Aorta (tissue), 5 donors: ENCODE measurements at places on chromosomes 4 and X. TPM values are rescaled to one million over a fixed set of nuclear protein-coding genes. Genes with fewer than 3 reads are reported as not detected.

Gene HSFX1
- total RNA-seq = 3.5 TPM

Gene CPLX1
- total RNA-seq = 5.2 TPM

GRCh38 chr4:7024336-7024890 lies 18.8 kb upstream of the TADA2B start:
- H3K36me3 ChIP-seq = peaks cover 4% of the 10 kb centered on the region
- peak; percentile 55 for DNase-seq
- H3K27ac ChIP-seq = no peak overlapping the region
- H3K4me1 ChIP-seq = no peaks in the 10 kb centered on the region

Gene BEX4
- total RNA-seq = 30.6 TPM

GRCh38 chr4:177555007-177555574 lies 112.9 kb upstream of the AGA start:
- no peak for DNase-seq
- no peak overlapping the region for H3K4me3 ChIP-seq
- H3K4me1 ChIP-seq = no peaks in the 10 kb centered on the region
- H3K27me3 ChIP-seq = no peaks in the 10 kb centered on the region
- no peaks in the 10 kb centered on the region for H3K36me3 ChIP-seq

- no peak overlapping the region for H3K4me3 ChIP-seq
- no peaks in the 10 kb centered on the region for H3K36me3 ChIP-seq
- no peaks in the 10 kb centered on the region for H3K27me3 ChIP-seq
Measured at GRCh38 chrX:14902537-14902936, 29.3 kb downstream of the MOSPD2 start.

DNA sequence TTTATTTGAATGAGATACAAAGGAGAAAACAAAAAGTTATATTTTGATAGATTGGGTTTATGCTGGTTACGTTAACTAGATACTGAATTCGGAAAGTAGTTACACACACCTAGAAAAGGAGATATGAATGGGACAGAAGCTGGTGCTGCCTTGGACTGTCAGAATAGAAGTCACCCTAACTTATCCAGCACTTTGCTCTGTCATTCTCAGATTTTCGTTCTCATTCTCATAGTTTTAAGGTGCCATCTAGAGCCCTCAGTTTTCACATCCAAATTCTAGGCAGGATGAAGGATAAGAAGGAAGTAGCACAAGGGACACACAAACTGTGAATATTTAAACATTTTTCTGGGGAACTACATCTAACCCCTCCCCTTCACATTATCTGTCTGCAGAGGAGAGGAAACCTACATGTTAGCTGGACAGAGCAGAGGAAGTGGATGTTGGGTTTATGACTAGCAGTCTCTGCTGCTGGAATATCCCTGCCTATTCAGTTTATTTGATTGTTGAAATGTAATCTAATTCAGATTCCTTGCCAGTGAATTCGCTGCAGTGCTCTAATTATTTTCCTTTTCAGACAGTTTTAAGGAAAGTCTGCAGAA lies 521.9 kb downstream of the FAT4 start:
- DNase-seq = no peak
- H3K4me1 ChIP-seq = no peaks in the 10 kb centered on the region
- H3K27ac ChIP-seq = no peak overlapping the region
- no peak overlapping the region for H3K4me3 ChIP-seq
- H3K36me3 ChIP-seq = no peaks in the 10 kb centered on the region
- no peaks in the 10 kb centered on the region for H3K27me3 ChIP-seq

DNA sequence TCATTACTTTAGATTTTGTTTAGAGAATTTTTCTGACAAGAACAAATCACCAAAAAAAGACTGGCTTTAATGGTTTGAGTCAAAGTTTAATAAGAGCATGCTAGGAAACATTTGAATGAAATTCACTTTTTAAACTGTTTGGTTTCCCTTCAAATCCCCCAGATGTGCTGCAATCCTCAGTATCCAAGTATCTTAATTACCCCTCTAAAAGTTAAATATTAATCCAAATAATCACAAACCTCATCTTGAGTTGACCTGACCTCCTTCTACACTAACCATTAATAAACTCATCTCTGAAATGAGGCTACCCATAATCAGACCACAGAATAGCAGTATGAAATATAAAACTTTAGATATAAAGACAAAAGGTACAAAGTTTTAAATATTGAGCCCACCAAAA lies 10.1 kb downstream of the DHX15 start:
- H3K27me3 ChIP-seq = no peaks in the 10 kb centered on the region
- peaks cover 4% of the 10 kb centered on the region for H3K4me1 ChIP-seq
- H3K4me3 ChIP-seq = no peak overlapping the region
- H3K36me3 ChIP-seq = no peaks in the 10 kb centered on the region

- H3K4me3 ChIP-seq = no peak overlapping the region
- DNase-seq = no peak
- H3K27ac ChIP-seq = no peak overlapping the region
Measured at GRCh38 chr4:125527681-125528080, 212.9 kb downstream of the FAT4 start.

DNA sequence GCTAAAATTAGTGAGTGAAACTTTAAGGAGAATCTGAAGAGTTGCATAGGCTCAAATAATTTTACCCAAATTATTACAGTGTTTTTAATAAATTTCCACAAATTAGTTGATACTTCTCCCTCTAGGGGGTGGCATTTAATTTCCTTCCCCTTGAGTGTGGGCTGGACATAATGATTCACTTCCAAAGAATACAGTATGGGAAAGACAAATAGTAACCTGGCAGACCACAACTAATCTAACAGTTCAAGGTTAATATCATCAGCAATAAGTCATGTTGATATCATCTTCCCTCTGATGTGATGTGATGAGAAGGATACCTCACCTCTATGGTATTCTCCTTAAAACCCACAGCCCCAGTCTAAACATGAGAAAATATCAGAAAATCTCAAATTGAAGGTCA lies 15.5 kb downstream of the PFKFB1 start:
- H3K27ac ChIP-seq = no peak overlapping the region
- no peaks in the 10 kb centered on the region for H3K36me3 ChIP-seq
- no peak overlapping the region for H3K4me3 ChIP-seq
- H3K4me1 ChIP-seq = no peaks in the 10 kb centered on the region

Gene CLGN
- total RNA-seq = 0.21 TPM

DNA sequence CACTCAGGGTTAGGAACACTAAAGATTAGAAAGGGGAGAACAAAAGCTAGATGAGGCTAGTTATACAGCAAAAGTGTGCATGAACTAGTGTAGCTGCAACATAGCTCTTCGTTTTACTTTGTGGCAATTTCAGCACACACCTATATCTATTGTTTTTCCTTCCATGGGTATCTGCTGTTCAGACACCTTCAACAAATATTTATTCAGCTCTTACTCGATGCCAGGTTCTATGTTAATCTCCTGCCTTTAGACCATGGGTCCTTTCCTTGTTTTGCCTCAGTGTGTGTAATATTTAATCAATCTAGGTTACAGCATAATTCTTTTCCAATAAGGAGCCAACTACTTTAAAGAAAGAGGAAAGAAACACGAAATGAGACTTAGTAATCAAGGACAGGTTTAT lies 10.4 kb upstream of the FAM9A start:
- H3K27me3 ChIP-seq = no peaks in the 10 kb centered on the region
- no peak overlapping the region for H3K27ac ChIP-seq
- DNase-seq = no peak
- H3K4me1 ChIP-seq = no peaks in the 10 kb centered on the region
- no peak overlapping the region for H3K4me3 ChIP-seq

Gene SLITRK2
- total RNA-seq = 0.88 TPM

DNA sequence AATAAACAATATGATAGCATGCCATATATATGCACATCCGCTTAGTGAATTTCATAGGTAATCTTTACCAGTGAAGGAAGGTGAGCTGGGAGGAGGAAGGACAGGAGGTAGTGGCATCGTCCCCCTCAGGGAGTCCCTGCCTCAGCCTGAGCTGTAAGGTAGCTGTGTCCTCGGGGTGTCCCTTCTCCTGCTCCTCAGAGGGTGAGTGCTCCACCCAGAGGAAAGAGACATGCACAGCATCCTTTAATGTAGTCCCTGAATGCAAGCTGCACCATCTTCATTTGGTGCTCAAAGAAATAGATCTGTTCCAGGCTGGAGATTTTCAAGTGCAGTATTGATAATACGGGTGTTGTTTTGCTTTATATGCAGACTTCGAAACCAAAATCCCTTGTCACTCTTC lies 330.4 kb upstream of the SFRP2 start:
- no peak for DNase-seq
- H3K4me3 ChIP-seq = no peak overlapping the region
- H3K36me3 ChIP-seq = no peaks in the 10 kb centered on the region

DNA sequence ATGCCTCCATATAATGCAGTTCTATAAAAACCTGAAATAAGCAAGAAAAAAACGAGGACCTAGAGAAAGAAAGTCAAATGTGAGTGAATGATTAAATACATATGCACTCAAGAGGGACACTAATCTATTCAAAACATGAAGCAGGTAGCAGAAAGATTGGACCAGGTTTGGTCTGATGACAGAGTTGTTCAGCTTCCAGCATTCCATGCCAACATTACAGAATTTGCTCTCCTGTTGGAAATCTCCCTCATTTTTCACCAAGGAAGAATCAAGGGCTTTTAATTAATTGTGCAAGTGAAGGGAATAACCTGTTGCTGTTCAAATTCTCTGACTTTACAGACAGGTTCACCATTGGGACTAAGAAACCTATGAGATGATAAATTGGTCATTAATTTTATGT lies 379.0 kb upstream of the RASGEF1B start:
- no peak overlapping the region for H3K4me3 ChIP-seq
- H3K36me3 ChIP-seq = no peaks in the 10 kb centered on the region
- H3K27ac ChIP-seq = no peak overlapping the region
- no peaks in the 10 kb centered on the region for H3K4me1 ChIP-seq
- DNase-seq = no peak
- no peaks in the 10 kb centered on the region for H3K27me3 ChIP-seq

Gene TCP11X2
- total RNA-seq = not detected

DNA sequence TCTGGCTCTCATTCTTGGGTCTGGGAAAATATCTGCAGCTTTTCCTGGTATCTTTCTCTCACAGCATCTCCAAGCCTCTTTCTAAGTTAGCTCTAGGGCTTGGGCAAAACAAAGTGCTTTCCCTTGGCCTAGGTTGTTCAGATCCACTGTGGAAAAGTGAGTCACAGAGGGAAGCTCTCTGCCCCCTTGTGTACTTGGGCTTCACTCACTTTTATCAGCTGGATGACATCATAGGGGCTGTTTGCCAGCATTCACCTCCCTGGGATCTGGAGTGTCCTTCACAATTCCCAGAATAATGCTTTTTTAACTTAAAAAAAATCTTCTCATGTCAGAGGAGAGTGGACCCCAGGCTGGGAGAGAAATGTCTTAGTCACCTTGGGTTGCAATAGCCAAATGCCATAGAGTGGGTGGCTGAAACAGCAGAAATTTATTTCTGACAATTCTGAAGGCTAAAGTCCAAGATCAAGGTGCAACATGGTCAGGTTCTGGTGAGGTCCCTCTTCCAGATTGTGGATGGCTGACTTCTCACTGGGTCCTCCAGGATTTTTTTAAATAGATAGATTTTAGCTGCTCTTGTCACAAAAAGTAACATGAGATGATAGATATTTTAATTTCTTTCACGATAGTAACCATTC lies 247.8 kb downstream of the SH2D1A start:
- H3K4me1 ChIP-seq = no peaks in the 10 kb centered on the region
- no peak overlapping the region for H3K27ac ChIP-seq
- no peaks in the 10 kb centered on the region for H3K36me3 ChIP-seq
- H3K27me3 ChIP-seq = no peaks in the 10 kb centered on the region

- H3K27me3 ChIP-seq = no peaks in the 10 kb centered on the region
- H3K4me1 ChIP-seq = no peaks in the 10 kb centered on the region
- H3K36me3 ChIP-seq = no peaks in the 10 kb centered on the region
- peak; percentile 43 for DNase-seq
Measured at GRCh38 chr4:110475881-110476818, at the start of gene ENPEP. Gene ENPEP, plus strand, starts transcription at chr4:110476155. Its CDS starts 260 bp downstream, at chr4:110476415.

Gene CCDC160
- not detected for total RNA-seq

GRCh38 chr4:141705048-141705746 lies 68.8 kb downstream of the IL15 start:
- H3K4me1 ChIP-seq = no peaks in the 10 kb centered on the region
- no peaks in the 10 kb centered on the region for H3K36me3 ChIP-seq
- DNase-seq = no peak

DNA sequence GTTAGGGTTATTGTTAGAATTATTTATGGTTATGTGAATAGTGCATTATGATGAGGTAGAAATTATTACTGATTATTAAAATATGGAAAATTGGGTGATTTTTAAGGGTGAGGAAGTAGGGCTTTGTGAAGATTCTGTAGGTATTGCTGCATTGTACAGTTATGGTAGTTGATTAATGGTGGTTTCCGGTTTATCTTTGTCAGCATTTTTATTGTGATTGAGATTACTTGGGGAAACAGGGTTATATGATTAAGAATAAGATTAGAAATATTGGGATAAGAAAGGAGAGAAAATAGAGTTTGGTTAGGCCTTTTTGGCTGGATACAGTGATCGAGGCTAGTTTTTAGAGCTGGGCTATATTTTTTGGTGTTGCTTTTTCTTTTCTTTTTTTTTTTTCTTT lies 8.6 kb upstream of the IGBP1 start:
- H3K27me3 ChIP-seq = no peaks in the 10 kb centered on the region
- DNase-seq = no peak
- H3K4me3 ChIP-seq = no peak overlapping the region
- H3K36me3 ChIP-seq = no peaks in the 10 kb centered on the region
- no peak overlapping the region for H3K27ac ChIP-seq

DNA sequence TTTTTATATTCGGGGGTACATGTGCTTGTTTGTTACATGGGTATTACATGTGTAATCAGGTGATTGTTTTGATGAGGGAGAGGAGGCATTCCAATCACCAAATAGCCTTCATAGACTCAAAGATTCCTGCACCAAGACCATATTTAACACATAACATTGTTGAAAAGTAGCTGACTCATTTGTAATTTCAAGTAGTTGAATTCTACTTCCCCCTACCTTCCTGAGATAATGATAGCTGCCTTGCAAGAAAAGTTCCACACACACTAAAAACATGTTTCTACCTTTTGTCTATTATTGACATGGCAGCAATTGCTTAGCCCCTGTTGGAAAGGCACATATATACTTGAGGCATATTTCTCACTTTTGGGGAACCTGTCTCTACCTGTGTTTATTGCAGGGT lies 16.1 kb downstream of the PGAM4 start:
- H3K4me1 ChIP-seq = peaks cover 5% of the 10 kb centered on the region
- DNase-seq = no peak
- H3K36me3 ChIP-seq = no peaks in the 10 kb centered on the region
- no peak overlapping the region for H3K27ac ChIP-seq
- no peak overlapping the region for H3K4me3 ChIP-seq

DNA sequence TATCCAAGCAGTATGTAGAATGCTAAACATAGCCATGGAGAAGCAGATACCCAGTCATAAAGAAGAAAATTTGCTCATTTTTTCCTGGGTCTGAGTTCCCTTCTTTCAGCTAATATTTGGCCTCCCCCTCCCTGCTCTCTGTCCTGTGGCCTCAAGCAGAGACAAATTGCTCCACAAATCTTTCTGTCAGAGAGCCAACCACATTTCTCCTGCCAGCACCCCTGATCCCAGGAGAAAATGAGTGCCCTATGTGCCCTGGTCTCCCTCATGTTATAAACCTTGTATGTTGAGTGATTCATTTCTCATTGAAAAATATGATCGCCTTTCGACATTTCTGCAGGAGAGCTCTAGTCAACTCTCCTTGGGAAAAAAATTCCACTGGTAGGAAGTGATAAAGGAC lies 82.0 kb downstream of the TMEM156 start:
- no peak overlapping the region for H3K4me3 ChIP-seq
- no peaks in the 10 kb centered on the region for H3K4me1 ChIP-seq
- no peak for DNase-seq
- no peak overlapping the region for H3K27ac ChIP-seq
- H3K27me3 ChIP-seq = no peaks in the 10 kb centered on the region

Gene RHOXF1
- total RNA-seq = 0.69 TPM

- no peak overlapping the region for H3K4me3 ChIP-seq
- no peak overlapping the region for H3K27ac ChIP-seq
- peak; percentile 31 for DNase-seq
Measured at GRCh38 chr4:3690551-3691152, 75.5 kb upstream of the ADRA2C start.
